ENCODE measurements at places on chromosomes 5 and 9. TPM values are rescaled to one million over a fixed set of nuclear protein-coding genes. Genes with fewer than 3 reads are reported as not detected.

DNA sequence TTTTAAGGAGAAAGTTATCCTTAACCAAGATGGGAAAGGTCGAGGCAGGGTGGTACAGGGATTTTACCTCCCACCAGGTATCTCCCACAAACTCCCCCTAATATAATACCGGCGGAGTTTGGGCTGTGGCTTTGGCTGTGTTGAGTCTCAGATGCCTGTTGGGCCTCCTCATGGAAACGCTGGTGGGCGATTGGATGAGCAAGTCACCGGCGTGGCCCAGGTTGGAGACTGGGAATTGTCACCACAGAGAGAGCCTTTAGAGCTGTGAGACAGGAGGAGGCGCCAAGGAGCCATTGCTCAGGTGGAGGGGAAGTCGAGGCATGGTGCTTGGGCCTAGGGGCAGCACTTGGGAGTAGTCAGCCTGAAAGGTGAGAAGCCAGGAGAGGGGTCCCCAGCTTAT, 3.4 kb upstream of the CAMSAP1 start:
- no peak for DNase-seq

- no peak for DNase-seq
Measured at GRCh38 chr5:67058998-67059743, 137.4 kb downstream of the CD180 start.

- no peak for DNase-seq
Measured at GRCh38 chr5:42492974-42493373, 69.7 kb downstream of the GHR start.

DNA sequence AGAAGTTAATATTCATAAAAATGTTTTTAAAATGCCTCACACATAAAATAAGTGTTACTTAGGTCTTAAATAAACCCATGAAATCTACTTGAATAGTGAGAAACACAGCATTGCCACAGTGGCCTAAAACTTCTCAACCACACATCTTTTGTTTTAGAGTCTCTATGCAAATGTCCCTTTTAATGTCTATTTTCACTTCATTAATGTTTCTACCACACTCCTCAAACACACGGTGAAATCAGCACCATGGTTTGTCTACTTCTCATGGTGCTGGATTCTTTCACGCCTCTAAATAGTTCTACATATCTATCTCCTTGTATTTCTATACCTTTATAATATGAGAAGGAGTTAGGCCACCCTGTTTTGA, 111.2 kb downstream of the EDIL3 start:
- DNase-seq: no peak

GRCh38 chr9:19934301-19934871, 145.5 kb upstream of the SLC24A2 start:
- DNase-seq: no peak

GRCh38 chr5:58043032-58043945, 416.6 kb downstream of the PLK2 start:
- DNase-seq: no peak

GRCh38 chr5:119355244-119355638, 578 bp upstream of the TNFAIP8 start:
- no peak for DNase-seq

- peak; percentile 7 for DNase-seq
Measured at GRCh38 chr9:109411069-109411761, 86.9 kb downstream of the PTPN3 start.

- DNase-seq: no peak
Measured at GRCh38 chr5:150848271-150848670, 1.9 kb downstream of the IRGM start.

DNA sequence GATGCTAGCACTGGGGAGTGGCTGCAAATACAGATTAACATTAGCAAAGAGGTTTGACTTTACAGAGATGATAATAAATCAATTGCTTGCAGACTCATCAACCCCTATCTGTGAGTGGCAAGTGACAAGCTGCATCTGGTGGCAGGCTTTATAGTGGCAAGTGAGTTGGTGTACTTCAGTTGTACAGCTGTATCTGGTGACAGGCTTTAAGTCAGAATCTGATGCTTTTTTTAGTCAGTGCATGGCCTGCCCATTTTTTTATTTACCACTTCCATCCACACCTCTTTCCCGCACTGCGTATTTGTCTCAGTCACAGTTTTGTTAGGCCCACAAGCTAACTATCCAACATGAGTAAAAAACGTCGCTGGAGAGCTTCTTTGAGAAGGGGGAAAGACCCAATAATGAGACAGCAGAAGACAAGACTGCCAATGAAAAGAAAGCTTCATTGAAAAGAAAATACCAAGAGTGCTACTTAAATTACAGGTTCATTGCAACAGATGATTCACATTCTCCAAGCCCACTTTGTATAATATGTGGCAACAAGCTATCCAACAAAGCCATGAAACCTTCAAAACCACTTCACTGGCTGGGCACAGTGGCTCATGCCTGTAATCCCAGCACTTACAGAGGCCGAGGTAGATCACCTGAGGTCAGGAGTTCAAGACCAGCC, 23.1 kb downstream of the ANP32B start:
- no peak for DNase-seq

DNA sequence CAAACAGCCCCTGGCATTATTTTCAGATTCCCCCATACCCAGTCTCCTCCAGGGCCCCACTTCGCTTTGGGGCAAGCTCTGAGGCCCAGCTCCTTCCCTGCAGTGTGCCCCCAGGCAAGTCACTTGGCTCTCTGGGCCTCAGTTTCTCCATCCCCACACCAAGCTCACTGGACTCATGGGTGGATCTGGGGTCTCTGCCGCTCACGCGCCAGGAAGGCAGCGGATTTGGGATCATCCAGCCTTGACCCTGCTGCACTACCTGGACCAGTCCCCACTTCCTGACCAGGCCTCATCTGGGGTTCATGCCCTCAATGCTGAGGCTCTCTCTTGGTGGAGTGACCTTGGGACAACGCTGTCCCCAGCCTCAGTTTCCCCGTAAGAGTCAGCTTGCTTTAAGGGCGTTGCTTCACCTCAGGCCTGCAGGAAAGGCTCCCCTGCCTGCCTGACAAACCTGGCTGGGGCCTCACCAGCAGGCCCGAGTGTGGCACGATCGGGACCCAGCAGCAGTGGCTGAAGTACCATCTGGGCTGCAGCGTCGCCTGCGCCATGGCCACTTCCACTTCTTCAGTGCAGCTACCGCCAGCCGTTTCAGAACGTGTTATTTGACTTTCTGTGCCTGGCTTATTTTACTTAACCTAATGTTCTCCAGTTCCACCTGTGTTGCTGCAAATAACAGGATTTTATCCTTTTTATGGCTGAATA, 519.6 kb upstream of the SEMA6A start:
- no peak for DNase-seq

- DNase-seq: no peak
Measured at GRCh38 chr9:21015995-21016394, 15.4 kb downstream of the HACD4 start.

PIP5KL1 gene
- total RNA-seq: 2.0 TPM

PCDHGA9 gene
- total RNA-seq: 10.7 TPM

ARSB gene
- 7.0 TPM for total RNA-seq

TAL2 gene
- not detected for total RNA-seq
